Psoas muscle (tissue), 8 donors: ENCODE measurements at places on chromosomes 1 and 21.
A peak's percentile ranks its signal among the peaks of the same experiment; 100 is the strongest.

DNA sequence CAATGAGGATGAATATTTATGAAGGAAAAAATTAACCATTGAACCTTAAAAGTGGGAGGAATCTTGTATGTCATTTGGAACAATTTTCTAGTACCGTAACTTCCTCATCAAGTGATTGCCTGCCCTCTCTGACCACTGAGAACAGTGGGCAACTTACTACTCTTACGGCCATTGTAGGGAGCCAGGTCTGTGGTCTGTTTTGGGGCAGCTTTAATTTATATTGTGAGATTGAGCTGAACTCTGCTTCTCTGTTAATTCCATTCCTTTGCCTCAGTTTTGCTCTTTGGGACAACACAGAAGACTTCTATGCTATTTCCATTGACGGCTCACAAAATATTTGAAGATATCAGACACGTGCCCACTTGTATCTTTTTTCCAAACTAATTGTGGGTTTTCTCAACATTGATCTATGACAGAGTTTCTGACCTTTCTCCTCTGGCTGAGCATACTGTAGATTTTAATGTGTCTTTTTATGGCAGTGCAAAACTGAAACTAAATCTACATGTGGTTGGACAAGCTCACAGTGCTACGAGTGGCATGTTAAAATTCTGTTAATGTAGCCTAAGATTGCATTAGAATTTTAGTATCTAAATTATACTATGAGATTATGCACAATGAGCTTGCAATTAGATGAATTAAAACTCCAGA lies 27.8 kb upstream of the ZNF281 start:
- DNase-seq = no peak

DNA sequence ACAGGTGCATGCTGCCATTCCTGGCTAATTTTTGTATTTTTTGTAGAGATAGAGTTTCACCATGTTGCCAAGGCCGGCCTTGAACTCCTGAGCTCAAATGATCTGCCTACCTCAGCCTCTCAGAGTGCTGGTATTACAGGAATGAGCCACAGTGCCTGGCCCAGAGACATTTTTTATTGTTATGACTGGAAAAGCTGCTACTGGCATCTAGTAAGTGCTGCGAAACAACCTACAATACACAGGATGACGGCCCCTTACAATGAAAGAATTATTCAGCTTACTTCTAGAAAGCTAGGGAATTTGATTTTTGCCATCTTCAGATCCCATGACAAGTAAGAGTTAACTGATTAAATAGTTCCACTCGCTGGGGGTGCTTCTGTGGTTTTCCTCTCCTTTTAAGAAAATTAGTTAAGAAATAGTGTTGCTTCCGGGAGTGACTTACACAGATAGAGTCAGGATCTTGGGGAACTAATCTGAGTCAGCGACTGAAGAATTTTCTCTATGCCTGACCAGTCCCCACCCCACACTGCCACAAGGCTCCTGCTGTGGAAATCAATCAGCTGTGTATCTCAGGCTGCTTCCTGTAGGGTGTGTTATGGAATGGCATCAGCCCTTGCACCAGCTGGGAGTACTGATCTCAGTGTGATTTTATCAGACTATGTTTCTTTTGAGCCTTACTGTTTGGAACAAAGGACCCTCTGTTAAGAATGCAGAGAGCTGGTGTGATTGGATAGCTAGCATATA lies 93.0 kb upstream of the BMP8A start:
- DNase-seq = peak; percentile 56

DNA sequence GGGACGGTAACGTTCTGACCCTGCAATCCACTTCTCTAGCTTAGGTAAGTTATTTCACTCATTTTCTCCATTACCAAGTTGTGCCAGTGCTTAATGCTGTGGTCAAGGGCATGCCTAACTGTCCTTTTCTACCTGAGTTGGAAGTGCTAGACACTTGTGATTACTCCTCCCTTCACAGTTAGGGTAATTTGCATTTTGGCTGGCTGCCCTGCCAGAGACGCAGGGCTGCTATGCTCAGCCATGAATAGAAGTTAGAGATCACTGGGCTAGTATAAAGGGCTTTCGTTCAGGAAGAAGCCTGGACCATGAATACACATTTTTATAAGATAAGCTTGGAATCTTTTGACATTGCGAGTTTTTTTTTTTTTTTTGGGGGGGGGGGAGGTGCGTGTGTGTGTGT lies 633.2 kb upstream of the NEGR1 start:
- no peak for DNase-seq

- no peak for DNase-seq
These were observed 35.8 kb downstream of the CRYAA start for GRCh38 chr21:43204638-43205037.

DNA sequence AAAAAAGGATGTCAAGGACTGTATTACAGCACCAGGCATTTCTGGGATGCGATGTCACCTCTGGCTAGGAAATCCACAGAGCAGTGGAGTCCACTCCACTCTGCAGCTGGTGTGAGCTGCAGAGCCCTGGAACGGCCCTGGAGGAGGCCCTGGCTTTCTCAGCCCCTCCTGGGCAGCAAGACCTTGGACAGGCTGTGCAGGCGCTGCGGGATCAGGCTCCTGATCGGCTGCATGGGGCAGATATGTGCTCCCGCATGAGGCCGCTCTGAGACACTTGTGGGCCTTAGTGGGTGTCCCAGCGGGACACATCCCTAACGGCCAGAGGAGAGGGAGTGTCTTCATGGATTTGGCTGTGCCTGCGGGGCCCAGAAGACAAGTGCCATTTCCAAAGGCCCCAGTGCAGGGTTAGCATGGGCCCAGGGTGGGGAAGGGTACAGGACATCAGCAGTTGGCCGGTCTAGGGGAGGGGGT lies 6.2 kb downstream of the DNMT3L start:
- no peak for DNase-seq

- no peak for DNase-seq
These were observed 9.8 kb downstream of the EDN2 start for GRCh38 chr1:41474490-41475271.

DNA sequence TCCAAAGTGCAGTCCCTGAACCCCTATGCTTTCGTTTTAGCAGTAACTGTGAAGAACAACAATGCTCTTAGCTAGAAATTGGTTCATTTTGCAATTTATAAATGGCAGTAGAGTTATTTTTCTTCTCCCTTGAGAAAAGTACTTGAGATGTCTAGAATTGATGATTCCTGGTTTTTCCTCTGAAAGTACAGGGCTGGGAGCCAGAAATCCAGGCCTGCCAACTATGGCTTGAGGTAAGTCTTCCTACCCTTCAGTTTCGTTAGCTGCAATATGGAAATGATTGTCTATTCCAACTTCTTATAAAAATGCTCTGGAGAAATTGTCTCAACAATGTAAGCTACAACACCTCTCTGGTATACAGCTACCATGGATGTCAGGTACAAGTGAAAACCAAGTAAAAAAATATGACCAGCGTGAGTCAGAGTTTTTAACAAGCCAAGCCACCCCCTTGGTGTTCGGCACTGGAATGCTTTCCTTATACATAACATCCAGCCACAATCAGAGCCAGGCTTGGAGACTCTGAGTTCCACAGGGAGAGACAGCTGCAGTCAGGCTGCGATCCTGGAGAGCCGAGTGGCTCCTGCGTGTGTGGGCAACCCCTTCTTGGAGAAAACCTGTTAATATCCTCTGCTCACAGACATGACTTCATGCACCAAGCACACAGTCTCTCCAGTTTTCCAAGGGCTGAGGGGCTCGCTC lies 22.0 kb downstream of the TSPAN2 start:
- no peak for DNase-seq

- no peak for DNase-seq
These were observed 27.7 kb downstream of the RPL5 start for GRCh38 chr1:92859400-92860039.

- no peak for DNase-seq
These were observed 36.6 kb downstream of the CD58 start for GRCh38 chr1:116534014-116534739.

DNA sequence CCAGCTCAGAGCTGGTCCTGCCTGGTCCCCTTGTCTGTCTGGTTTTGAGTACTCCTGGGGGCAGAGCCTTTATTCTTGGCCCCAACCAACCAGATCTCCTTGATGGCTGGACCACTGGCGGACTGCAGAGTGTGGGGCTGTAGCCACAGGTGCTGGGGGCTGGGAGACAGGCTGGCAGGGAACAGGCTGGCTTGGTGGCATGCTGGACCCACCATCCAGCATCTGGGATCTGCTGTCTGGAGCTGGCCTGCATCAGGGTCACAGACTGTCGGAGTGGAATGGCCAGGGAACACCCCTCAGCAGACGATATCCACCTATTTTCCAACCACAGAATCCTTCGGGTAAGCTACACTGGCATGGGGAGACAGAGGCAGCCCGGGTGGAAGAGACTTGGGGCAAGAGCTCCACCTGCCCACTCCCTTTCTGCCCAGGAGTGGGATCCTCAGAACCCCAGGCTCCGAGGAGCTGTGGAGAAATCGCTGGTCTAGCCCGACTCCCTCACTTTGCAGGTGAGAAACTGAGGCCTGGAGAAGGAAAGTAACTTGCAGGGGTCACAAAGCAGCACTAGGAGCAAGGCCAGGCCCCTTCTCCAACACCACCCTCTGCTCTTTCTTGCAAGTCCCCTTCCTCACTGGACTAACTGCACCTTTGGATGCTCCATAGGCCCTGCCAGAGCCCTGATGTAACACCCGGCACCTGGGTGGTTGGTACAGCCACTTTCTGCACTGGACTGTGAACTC lies 40.6 kb downstream of the TNNT2 start:
- no peak for DNase-seq

GRCh38 chr1:67850151-67850551 lies 16.9 kb upstream of the GNG12 start:
- DNase-seq = no peak

GRCh38 chr1:20786253-20787028 lies 666 bp downstream of the HP1BP3 start:
- DNase-seq = peak; percentile 93

- DNase-seq = peak; percentile 57
These were observed at the start of gene DYNLT5 for GRCh38 chr1:66752000-66752592. Gene DYNLT5, plus strand, starts transcription at chr1:66752459. Its CDS starts 2,200 bp downstream, at chr1:66754659.

- DNase-seq = no peak
These were observed 1.0 kb upstream of the OR10J4 start for GRCh38 chr1:159430985-159431384.

GRCh38 chr1:45864167-45865106 lies 61.0 kb downstream of the MAST2 start:
- DNase-seq = no peak
